Stimulated activated CD8-positive, alpha-beta memory T cell treated with anti-CD3 and anti-CD28 coated beads, Interleukin-15, amount 100 ng/mL, for 4 hours (primary cell): ENCODE measurements at places on chromosomes 6 and 20.

- no peak for DNase-seq
Measured at GRCh38 chr6:142378138-142378875, 76.5 kb downstream of the ADGRG6 start.

DNA sequence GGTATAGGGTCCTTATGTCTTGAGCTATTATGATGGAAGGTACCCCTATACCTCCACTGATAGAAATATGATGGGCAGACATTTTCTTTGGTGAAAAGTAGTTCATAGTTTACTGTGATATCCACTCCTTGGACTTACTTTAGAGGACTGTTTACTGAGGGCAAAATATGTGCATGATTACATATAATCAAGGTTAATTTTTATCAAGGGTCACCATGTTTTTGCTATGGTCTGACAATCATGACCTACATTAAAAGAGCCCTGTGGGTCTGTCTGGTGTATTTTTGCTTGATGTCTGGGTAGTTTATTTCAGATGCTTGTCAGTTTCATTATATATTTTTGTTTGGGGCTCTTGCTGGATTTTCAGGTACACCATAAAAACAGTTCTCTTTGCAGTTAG lies 40.1 kb downstream of the CDKAL1 start:
- DNase-seq = no peak

DNA sequence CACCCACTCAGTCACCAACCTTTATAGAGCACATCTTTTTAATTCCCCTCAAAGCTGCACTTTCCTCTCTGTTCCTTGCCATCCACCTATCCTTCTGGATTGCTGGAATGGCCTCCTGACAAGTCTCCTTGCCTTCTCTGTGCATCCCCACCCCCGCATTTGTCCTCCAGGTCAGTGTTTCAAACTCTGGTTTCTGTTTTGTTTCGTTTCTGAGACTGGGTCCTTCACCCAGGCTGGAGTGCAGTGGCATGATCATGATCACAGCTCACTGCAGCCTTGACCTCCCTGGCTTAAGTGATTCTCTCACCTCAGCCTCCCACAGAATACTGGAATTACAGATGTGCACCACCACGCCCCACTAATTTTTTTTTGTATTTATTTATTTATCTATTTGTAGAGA lies 96.2 kb downstream of the PLCB1 start:
- DNase-seq = no peak

DNA sequence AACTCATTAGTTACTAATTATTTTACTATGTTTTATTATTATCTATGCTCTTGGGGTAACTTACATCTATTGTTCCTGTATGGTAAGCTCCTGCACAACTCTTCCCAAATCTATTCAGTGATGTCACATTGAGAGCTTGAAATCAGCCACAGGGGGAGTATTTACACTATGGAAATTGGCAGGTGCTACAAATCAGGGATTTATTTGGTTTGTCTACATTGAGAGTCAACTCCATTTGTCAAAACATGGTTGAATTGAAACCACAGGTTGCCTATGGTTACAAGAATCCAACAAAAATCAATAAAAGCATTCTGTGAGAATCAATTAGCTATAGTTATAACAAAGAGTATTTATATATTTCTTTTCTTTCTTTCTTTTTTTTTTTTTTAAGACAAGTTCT lies 3.9 kb upstream of the FITM2 start:
- no peak for DNase-seq

GRCh38 chr20:41095110-41095969 lies 42.0 kb upstream of the PLCG1 start:
- DNase-seq = peak; percentile 19

DNA sequence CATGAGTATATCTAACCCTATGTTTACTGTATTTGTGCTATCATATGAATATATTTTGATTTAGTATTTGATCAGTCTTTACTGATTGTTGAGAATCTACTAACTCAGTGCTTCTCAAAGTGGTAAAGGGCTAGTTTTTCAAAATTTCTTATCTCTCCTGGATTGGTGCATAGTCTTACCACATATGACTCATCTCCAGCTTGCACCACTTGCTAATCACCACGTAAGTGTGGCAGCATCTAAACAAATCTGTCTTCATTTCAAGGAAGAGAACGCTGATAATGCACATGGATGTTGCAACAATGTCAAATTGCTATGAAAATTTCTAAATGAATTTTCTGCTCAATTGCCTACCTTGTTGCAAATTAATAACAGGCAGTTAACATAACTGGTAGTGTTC lies 299.5 kb downstream of the PAX1 start:
- no peak for DNase-seq

DNA sequence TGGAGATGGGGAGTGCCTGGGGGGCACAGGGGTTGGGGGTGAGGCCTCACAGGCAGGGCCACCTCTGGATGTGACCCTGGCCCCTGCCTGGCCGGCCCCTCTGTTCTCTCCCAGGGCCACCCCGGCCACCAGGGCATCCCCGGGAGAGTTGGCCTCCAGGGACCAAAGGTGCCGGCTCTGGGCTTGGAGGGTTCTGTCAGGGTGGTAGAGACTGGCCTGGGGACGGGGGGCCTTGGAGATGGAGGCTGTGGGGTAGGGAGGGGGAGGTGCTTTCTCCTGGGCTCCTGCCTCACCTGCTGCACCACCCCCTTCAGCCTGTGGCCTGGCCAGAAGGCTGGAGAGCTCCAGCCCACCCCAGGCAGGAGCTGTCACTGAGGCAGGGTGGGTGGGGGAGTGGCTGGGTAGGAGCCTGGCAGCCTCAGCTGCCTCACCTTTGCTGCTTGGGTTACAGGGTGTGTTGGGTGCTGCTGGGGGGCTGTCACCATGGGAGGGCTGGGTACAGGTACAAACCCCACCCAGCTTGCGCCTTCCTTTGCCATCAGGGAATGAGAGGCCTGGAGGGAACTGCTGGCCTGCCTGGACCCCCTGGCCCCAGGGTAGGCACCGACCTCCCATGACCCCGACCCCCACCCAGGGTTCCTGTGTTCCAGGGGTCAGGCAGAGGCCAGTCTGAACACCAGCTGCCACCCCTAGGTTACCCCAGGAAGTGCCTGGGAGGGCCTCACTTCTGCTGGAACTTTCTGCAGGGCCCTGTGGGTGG lies 32.7 kb downstream of the COL20A1 start:
- no peak for DNase-seq

- DNase-seq = no peak
Measured at GRCh38 chr6:156992020-156992804, 215.0 kb downstream of the ARID1B start.
